ENCODE measurements at places on chromosomes 1 and 21.
A peak's percentile ranks its signal among the peaks of the same experiment; 100 is the strongest.

DNA sequence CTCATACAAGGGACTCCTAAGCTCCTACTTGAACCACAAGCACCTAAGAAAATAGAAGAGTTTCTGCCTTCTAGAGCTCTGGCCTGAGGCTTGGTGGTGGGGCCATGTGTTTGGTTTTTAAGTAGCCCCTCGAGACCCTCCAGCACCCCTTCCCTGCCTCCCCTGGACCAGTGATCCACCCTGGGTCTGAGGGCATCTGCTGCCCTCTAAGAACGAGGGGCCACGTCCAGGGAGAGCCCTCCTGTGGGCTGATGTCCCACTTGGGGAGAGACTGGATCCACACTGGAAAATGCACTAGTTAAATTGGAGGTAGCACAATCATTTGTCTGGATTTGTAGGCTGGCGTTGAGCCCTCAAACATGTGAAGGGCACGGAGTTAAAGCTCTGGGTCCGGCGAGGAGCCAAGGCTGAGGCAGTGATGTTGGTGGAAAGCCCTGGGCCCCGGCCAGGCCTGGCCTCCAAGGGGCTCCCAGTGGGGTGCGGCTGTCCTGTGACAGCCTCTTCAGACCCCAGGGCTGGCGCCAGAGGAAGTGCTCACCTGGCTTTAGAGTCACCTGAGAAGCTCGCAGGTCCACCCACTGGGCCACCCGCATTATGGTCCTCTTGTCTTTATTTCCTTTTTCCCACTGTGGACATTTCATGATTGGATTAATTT, 65.2 kb downstream of the SLC37A1 start:
- no peak for DNase-seq

DNA sequence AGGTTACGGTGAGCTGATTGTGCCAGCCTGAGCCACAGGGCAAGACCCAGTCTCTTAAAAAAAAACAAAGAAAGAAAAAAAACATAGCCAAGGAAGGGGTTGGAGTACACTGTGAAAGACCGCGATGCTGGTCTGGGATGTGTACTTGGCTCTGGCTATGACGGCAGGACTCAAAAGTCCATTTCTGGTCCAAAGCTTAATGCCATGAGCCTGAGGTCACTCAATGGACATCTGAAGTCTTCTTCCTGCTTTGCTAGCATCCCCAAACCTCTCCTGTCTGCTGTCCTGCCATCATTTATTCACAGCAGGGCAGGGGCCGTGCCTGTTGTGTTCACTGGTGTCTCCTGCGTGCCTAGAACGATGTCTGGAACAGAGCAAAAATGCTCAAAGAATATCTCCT, 1.5 kb upstream of the ARHGEF10L start:
- DNase-seq, result no peak

- no peak for DNase-seq
These were observed 99.7 kb downstream of the NOS1AP start for GRCh38 chr1:162169031-162169790.

DNA sequence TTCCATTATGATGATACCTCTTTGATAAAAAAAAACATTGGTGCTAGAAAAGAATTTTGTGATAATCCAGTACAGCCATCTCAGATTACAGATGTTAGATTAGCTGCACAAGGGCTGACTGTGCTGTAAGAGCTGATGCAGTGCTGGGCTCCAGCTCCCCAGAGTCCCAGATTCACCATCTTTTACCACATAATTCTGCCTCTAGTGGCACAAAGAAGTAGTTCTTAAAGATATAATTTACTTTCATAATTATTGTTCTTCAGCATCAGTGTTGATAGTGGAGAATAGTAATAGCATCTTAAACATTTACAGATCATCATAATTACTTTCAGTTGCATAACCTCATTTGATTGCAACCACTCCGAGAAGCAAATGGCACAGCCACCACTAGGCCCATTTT, 262.1 kb downstream of the BRINP2 start:
- no peak for DNase-seq

DNA sequence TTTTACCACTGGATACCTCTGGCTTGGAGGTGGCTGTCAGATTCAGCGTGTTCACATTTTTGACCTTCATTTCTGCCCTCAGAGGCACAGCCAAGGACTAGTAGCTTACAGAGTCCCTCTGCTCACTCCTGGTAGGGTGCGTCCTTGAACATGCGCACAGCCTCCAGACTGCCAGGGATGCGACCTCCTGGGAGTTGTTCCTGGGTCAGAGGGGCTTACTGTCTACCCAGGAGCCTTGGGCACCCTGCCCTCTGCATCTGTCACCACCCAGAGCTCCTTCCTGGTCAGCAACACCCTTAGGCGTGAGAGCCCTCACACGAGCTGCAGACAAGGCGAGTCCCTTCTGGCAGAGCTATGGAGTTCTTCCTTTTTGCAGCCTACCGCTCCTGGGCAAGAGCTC, 1.7 kb downstream of the SLX9 start:
- no peak for DNase-seq

DNA sequence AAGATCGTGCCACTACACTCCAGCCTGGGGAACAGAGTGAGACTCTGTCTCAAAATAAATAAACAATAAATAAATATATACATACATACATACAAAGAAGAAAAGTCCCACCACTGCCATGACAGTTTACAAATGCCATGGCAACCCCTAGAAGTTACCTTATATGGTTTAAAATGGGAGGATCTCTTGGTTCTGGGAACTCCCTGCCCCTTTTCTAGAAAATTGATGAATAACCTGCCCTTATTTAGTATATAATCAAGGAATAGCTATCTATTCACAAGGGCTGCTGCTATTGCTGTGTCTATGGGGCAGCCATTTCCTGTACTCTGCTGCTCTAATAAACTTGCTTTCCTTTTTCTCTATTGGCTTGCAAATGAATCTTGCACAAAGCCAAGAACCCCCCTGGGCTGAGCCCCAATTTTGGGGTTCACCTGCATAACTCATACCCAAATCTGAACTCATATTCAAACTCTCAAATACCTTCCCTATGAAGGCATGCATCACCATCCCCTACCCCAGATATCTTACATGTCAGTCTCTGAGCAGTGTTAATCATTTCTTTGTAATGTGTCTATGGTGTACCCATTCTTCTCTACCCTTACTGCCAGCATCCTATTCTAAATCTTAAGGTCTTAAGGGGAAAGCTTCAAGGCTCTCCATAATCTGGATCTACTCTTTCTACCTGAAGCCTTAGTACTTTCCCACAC, 9.0 kb downstream of the GON4L start:
- no peak for DNase-seq

DNA sequence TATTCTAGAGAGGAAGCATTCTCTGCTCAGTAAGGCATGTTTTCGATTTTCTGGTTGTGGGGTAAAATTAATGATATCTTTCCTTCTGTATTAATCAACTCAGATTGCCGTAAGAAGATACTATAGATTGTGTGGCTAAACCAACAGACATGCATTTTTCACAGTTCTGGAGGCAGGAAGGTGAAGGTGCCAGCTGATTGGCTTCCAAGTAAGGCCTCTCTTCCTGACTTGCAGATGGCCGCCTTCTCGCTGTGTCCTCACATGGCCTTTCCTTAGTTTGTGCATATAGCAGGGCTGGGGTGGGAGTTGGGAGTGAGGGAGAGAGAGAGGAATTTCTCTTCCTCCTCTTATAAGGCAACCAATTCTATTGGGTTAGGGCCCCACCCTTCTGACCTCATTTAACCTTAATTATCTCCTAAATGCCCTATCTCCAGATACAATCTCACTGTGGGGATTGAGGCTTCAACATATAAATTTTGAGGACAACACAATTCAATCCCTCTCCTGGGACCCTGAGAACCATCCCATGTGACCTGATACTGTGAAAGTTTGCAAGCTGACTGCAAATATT, 52.3 kb upstream of the MRPS6 start:
- DNase-seq, result no peak

- DNase-seq, result no peak
These were observed 13.9 kb upstream of the CTSE start for GRCh38 chr1:206037581-206037980.

GRCh38 chr1:166379447-166379846, 212.6 kb upstream of the FAM78B start:
- DNase-seq, result no peak

DNA sequence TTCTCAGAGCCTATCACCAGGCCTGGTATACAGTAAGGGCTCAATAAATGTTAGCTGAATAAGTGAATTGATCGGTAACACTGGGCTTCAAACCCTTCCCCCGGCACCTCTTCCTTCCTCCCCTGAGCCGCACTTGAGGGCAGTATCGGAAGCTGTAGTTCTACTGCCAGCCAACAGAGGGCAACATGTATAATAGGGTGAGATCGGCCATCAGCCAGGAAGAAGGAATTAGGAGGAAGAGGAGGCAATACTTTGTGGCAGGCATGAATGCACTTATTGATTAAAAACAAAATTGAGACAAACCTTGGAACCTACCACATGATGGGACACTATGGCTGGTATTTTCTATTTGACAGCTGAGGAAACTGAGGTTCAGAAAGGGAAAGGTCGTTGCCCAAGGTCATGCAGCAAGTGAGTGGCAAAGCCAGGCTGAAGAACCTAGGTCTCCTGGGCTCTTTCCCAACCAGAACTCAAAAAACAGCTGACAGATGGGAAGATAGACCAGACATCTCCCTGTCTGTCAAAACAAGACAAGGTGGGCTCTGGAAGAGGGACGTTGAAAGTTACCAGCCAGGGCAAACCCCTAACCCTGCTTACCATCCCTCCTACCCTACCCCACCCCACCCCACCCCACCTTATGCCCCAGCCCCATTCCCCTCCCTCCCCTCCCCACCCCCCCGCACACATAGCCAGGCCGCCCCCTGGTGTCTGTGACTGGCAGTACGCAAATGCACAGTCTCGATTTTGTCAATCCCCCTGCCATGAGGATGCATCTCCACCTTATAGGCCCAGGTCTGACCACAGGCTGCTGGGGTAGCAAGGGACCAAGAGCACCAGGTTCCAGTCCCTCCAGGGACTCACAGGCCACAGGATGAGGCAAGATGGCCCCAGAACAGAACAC, 107.3 kb upstream of the RUNX3 start:
- peak; percentile 34 for DNase-seq

- DNase-seq, result no peak
These were observed 430.9 kb downstream of the HLX start for GRCh38 chr1:221310180-221310579.

DNA sequence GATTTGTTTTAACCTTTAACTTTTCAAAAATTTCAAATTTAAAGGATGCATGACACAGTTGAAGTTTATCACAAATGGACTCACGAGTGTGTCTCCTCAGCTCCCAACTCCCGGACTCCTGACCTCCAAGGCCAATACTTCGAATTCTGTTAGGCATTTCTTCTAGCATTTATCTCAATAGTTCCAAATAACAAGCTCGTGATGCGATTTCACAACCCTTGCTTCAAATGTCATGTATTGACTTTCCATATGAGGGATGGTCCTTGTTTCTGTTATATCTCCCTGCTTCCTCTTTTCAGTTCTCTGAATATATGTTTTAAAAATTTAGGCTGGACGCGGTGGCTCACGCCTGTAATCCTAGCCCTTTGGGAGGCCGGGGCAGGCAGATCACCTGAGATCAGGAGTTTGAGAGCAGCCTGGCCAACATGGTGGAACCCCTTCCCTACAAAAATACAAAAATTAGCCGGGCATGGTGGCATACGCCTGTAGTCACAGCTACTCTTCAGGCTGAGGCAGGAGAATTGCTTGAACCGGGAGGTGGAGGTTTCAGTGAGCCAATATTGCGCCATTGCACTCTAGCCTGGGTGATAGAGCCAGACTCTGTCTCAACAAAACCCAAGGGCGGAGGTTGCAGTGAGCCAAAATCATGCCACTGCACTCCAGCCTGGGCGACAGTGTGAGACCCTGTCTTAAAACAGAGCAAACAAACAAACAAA, 52.0 kb upstream of the TINAGL1 start:
- no peak for DNase-seq

- DNase-seq, result no peak
These were observed 651.9 kb downstream of the MRPL39 start for GRCh38 chr21:24955275-24955961.

- no peak for DNase-seq
These were observed 29.9 kb upstream of the CTBS start for GRCh38 chr1:84603941-84604830.

DNA sequence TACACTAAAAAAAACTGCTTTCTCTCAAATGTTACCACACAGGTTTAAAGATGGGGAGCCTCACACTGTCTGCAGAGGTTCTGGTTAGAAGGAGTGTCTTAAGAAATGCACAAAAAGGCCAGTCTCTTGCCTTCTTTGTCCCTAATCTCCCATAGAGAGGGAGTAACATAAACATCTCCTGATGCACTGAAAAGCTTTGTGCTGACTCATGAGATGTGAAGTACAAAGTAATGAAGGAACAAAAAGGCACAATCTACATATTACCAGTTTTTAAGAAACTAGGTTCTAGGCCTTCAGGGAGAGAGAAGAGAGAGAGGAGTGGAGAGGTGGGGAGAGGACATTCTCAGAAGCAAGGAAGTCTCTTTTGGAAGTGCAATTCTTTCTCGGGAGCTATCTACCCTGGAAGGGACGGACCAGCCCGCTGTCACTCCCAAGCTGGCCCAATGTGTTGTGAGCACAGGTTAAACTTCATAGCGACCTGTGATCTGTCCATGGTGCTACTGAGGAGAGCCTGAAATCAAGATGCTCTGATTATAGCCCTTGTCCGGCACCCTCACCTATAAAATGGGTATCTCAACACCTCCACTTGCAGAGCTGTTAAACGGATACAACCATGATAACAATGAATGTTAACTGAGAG, 458.1 kb downstream of the DISC1 start:
- no peak for DNase-seq

- DNase-seq, result no peak
These were observed 81.4 kb downstream of the RUNX1 start for GRCh38 chr21:34967509-34968289.

GRCh38 chr1:195740862-195741261, 867.4 kb downstream of the KCNT2 start:
- DNase-seq, result no peak

GRCh38 chr1:3632716-3633343, 8.0 kb downstream of the TPRG1L start:
- DNase-seq, result no peak

DNA sequence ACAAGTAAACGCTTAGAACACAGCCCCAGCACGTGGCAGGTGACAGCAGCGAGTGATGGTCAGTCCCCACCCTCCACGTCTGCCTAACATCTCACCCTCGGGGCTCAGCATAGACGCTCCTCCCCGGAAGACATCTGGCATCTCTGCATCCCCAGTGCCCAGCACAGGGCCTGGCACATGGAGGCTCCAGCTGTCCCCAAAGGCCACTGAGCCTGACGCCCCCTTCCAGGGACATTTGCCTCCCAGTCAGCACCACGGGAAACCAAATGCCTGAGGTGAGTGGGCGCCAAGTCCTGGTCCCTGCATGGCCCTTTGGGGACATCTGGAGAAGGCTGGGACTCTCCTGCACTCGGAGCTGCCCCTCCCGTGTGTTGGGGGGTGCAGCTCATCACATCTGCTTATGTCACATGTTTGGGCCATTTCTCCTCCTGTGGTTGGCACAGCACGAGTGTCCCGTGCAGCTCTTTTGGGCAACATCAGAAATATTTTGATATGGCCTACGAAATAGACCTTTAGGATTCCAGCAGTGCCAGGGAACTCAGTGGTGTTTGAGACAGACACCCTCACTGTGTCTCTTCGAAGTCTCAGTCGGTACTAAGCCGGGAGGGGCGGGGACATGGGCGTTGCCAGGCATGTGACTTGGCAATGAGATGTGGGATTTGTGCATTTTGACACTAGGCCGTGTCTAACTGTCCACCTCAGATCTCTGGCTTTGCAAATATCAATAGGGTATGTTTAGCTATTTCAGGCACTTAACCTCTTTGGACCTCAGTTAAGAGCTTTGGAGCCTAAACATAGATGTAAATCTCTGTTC, 315.0 kb downstream of the PTPRU start:
- no peak for DNase-seq

- no peak for DNase-seq
These were observed 23.7 kb upstream of the SRRM1 start for GRCh38 chr1:24619376-24619775.

- DNase-seq, result no peak
These were observed 243.0 kb downstream of the SLC45A1 start for GRCh38 chr1:8560611-8561544.
